NCI-H1436 (cell line): ENCODE measurements at places on chromosomes 1 and 21.
A peak's percentile ranks its signal among the peaks of the same experiment; 100 is the strongest.

DNA sequence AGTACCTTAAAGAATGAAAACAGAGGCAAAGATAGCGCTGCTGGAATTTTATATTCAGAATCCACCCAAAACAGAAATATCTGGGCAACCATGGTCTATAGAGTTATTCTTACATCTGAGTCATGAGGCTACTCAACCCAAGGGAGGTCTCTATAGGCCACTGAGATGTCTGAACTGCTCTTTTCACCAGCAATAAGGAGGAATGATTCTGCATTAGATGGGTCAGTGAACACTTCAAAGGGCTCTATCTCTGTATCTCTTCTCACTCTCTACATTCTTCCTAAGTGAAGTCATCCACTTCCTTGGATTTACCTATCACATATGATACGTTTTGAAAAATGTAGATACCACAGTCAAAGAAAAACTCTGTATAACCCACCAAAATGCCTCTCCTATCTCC, 90.2 kb upstream of the NGF start:
- DNase-seq = no peak

DNA sequence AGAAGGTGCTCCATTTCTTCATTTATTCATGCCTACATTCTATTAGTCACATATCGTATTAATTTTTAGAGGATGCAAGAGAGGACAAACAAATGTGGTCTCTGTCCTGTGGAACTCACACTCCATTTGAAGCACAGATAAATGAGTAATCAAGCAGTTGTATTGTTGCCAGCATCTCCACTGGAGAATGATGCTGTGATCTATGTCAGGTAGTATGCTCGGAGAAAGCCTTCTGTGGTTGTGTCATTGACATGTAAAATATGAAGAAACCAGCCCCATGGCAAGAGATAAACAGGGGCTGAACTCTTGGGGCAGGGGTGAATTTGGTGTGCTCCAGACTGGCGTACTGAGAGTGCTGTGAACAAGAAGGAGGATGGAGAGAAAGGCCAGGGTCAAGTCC, 101.2 kb downstream of the FASLG start:
- DNase-seq = no peak

DNA sequence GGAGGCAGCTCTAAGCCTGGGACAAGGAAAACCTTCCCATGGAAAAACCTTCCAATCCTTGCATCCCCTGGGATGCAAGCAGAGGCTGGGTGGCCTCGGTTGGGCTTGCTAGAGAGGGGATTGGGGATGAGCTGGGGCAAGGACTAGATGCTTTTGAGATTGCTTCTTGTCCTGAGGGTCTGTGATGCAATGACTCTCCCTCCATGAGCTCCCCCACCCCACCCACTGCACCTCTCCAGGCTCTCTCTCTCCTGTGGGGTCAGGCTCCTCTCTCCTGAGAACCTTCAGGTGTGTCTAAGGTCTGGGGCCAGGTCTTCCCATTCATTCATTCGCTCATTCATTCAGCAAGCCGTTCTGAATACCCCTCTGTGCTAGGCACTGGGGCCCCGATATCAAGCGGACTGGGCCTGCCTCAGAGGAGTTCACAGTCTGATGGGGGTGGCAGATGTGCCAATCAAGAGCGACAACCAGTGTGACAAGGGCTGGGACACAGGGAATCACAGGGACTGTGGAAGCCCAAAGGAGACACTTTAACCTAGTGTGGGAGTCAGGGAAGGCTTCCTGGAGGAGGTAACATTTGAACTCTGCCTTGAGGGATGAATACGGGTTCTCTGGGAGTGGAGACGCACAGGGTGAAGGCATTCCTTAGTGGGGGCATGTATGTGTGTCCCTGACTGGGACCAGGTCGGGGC, 6.5 kb downstream of the LDLRAD1 start:
- DNase-seq = no peak

DNA sequence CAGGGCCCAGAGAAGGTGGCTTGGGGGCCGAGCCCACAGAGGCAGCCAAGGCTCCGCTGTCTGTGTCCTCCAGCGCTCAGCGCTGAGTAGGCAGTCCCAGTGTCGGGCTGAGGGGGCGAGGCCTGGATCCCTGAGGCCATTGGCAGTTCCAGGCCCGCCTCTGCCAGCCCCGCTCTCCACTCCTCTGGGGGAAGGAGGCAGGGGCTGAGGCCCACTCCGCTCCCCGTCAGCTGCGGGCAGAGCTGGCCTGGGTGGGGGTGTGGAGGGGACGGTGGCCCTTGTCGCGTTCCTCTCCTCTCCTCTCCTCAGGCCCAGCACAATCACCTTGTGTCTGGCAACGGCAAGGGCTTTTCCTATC, 132.8 kb downstream of the CASZ1 start:
- no peak for DNase-seq

- DNase-seq = no peak
Measured at GRCh38 chr21:42238185-42238934, 19.4 kb downstream of the ABCG1 start.

DNA sequence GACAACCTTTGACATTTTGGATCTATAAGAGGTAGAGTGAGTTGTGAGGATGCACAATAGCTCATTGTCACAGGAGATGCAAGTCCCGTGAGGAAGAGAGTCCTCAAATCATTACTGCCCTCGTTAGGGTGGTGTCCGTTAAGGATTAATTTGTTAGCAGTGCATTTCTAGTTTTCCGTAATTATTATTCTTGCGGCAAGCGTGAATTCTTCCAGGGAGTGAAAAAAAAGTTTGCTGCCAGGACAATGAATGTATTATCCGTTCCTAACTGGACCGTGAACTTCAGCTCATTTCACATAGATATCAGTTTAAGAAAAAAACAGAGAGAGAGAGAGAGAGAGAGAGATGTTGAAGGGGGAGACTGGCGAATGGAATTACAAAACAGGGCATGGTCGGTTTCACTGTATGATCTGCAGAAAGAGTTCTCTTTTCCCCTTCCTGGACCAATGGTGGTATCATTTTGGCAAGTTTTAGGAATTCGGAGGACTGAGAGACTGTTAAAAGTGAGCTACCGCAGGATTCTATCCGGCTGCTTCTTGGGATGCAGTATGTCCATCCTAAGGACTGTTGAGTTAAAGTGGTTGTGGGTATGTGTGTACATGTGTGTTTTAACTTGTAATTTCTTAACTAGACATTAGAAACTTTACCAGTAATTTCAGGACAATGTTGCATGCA, 216.0 kb upstream of the NFIA start:
- no peak for DNase-seq

DNA sequence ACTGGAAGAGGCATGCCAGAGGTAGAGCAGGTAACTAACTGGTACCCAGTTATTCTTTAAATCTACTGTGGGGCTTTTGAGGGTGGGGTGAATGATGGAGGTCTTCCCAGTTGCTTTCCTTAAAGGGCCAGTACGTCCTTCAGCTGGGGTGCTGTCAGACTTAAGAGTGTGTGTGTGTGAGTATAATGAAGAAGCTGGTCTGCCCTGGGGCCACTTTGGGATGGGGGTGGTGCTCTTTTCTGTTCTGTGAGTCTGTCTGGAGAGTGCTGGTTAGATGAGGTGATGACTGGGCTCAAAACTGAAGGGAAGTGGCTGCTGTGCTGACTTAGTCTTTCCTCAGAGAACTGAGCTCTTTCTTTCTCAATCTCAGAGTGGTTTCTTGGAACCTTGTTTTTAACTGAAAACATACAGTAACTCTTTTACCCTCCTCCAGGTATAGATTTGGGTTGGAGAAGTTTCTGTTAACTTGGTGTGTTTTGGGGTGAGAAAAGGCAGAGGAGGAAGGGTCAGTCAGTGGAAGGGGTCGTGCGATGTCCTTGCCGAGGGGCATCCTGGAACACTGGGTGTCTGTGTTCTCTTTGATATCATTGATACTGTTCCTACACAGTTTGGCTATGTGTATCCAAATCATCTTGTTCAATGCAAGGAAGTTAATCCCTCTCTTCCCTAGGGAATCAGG, 746 bp downstream of the MACF1 start:
- no peak for DNase-seq

DNA sequence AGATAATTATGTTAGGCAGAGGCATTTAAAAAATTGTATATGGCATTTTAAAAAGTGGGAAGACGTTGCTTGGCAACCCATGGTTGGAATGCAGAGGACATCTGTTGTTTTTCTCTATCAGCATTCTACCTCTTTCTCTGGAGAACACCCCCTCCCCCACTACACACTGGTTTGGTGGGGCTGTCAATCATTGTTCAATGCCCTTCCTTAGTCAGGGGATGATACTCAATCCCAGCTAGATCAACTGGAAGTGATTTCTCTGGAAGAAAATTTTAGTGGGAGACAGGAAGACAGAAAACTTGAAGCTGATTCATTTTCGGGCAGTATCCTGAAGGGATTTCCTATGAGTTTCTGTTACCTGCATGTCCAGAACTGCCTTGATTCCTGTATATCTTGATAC, 35.7 kb upstream of the CAP1 start:
- no peak for DNase-seq

- no peak for DNase-seq
Measured at GRCh38 chr1:5164158-5164557, 509.7 kb downstream of the AJAP1 start.

DNA sequence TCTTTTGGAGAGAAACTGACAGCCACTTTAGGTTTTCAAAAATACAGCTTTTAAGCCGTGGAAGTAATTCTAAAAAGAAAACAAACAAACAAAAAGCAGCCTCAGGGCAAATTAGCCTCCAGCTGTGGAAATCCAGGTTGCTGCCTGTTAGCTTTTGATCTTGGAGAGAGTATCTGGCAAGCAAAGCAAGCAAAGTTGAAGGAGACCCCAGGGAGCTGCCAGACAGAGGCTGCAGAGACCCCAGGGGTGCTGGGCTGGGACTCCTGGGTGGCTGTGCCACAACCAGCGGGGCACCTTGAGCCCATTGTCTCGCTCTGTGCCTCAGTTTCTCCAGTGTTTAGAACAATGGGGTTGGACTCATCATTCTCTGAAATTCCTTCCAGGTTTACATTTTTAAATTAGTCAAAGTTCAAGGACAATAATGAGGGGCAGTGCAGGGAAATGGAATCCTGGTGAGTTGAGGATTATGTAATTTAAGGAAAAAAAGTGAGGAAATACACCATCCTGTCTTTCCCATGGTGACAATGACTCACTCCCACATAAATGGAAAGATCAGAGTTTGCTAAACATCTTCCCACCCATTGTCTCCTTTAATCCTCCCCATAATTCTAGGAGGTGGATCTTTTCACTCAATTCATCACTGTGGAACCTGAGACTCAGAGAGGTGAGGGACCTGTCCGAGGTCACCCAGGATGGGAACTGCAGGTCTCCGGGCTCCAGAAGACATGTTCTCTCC, 480.5 kb downstream of the MATN1 start:
- peak; percentile 59 for DNase-seq

DNA sequence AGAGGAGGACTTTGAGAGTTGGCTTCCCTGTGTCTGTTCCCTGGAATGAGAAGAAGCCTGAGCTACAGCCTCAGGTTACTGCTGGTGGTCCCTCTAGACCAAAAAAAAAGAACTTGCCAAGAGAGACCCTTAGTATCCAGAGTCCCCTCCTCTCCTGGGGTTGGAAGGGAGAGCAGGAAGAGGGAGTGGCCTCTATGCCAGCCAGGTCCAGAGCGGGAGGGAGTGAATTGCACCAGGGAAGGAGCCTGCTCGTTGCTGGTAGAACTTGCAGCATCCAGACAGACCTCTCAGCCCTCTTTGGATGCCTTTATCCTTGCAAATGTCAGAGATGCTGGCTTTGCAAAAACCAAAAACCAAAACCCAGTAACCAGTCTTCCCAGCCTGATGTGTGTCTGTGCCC, 491.3 kb upstream of the VAMP3 start:
- no peak for DNase-seq
